Adrenal gland (tissue), 19 donors: ENCODE measurements at places on chromosomes 4 and X. TPM values are rescaled to one million over a fixed set of nuclear protein-coding genes. Genes with fewer than 3 reads are reported as not detected.

- no peak for DNase-seq
These were observed 13.3 kb downstream of the TLR10 start for GRCh38 chr4:38769441-38769840.

DNA sequence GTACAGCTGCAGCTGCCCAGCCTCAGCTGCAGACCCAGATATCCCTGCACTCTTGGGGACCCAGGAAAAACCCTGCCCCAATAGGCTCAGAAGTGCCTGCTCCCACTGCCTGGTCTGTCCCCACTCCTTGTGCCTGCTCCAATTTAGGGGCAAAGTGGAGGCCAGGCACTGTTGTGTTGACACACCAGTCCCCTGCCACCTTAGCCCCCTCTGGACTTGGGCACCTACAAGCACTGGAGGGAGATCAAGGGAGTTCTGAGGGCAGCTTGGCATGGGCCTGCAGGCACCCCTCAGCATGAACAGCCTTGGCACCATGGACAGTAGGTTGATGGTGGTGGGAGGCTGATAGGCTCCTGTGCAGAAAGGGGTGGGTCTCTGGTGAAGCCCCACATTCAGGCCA, 2020.8 kb upstream of the ADGRL3 start:
- no peak for DNase-seq

The BMX gene
- 1.6 TPM for total RNA-seq

The HPGDS gene
- total RNA-seq: 2.9 TPM

GRCh38 chrX:124475358-124475757, 129.0 kb downstream of the SH2D1A start:
- DNase-seq: no peak

- DNase-seq: no peak
These were observed 10.8 kb upstream of the POLA1 start for GRCh38 chrX:24682739-24683432.

DNA sequence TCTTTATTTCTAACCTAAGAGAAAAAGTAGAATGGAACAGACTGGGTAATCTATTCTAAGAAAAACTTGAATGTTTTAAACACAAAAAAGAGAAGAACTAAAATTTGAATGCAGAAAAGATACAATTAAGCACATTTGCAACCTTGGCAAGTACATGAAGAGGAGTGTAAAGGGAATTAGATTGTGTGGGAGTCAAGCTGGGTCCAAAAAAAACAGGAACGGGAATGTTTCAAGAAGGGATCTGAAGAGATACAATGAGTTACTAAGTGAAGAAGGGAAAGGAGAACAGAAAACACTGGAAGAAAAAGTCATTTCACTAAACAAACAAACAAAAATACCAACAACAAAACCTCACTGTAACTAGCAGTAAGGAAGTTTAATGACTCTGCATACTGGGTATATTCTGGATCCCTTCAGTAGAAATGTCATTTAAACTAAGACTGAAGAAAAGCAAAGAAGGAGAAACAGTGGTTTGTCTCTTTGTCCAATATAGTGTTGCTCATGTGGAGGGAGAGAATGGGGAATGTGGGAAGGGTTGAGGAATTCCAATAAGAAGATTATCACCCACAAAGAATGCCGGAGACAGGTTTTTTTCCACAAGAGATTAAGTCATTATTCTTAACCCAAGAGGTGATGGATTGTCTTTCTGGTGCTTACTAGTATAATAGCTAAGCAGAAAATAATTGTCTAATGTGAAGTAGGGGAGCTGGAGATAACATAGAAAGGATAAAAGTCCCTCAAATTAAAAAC, 50.4 kb upstream of the PTPN13 start:
- DNase-seq: no peak

The ERCC6L gene
- total RNA-seq: 0.13 TPM

DNA sequence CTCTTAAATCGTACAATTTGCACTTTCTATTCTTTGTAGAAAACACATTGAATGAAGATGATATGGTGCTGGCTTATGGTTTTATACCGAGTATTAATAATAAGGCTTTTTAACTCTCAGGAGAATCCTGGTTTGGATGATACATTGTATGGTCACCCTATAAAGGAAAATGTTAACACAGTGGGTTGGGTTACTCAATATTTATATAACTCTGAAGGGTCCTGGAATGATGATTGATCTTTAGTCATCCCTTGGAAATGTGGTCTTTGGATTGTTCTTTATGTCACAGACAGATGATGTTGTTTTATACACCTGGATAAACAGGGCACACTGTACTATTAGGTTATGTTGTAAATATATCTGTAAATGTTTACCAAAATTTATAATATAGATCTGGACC, 496.2 kb upstream of the NDST4 start:
- no peak for DNase-seq

- DNase-seq: no peak
These were observed 3.6 kb upstream of the SLAIN2 start for GRCh38 chr4:48337731-48338130.

DNA sequence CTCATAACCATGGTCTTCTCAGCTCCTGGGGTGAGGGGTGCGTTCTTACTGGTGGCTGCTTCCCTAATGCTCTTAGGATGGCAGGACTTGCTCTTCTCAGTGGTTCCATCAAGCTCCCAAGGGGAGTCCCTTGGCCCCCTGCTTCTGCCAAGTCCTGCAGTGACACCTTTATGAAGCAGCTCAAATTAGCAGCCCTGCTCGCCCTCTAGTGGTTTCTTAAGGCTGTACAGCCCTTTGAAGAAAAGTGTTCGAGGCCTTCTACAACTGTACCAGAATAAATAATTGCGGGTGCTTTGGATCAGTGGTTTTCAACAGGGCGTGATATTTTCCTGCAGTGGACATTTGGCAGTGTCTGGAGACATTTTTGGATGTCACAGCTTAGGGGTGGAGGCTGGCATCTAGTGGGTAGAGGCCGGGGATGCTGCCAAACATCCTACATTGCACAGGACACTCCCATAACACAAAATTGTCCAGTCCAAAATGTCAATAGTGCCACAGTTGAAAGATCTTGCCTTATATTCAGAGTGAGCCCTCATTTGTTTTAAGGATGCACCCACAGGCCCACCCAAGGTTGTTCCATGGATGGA, 204.7 kb upstream of the S100G start:
- DNase-seq: peak; percentile 19

GRCh38 chrX:150155436-150156035, 207.6 kb upstream of the MAMLD1 start:
- DNase-seq: peak; percentile 59

GRCh38 chr4:55256787-55257186, 89.3 kb upstream of the SRD5A3 start:
- no peak for DNase-seq

The ATP1B4 gene
- not detected for total RNA-seq

The GRPR gene
- 0.61 TPM for total RNA-seq

DNA sequence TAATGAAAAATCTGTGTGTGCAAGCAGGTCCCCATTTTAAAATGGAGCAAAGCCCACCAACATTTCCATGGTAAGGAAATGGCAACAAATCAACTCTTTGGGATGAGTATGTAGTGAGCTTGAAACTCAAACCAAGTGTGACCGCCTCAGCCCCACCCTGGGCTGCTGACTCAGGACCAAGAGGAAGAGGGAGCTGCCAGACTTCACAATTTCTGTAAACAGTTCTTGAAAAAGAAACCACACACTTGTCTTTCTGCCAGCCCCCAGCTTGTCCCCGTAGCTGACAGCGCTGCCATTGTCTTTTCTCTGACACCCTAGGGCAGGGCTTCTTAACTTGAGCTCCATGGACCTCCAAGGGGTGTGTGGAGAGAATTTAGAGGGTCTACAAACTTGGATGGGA, 10.3 kb downstream of the RTL5 start:
- peak; percentile 32 for DNase-seq

DNA sequence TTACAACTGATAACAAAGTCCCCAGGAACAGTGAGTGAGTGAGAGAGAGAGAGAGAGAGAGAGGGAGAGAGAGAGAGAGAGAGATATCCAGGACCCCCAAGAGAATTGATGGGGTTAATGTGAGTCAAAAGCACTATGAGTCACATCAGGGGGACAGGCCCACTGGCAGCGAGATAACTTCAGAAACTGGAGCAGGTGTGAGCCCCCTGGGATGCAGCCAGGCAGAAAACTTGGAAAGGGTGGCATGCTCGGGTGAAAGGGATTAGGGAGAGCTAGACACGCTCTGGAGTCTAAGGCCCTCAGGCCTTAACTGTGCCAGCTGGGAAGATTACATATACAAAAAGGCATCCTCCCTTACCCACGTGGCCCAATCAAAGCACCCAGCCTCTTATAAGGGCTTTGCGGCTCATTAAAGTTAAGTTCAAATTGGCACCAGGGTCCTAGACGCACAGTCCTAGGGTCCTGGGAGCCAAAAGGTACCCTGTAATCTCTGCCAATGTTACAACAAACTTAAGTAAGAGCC, 841 bp downstream of the ACOT9 start:
- DNase-seq: peak; percentile 28

- DNase-seq: no peak
These were observed 225.5 kb downstream of the ZNF674 start for GRCh38 chrX:46319750-46320149.

DNA sequence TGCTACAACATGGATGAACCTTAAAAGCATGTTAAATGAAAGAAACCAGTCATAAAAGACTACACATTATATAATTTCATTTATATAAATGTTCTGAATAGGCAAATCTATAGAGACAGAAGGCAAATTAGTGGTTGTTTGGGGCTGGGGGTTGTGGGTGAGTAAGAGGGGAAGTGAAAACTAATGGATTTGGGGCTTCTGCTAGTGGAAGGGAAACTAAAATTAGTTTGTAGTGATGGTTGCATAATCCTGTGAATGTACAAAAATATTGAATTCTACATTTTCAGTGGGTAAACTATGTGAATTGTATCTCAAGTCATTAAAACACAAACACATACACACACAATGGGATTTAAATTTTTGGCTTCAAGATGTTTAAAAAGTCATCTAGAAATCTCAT, 25.4 kb upstream of the LIMCH1 start:
- DNase-seq: no peak

The GABRE gene
- 4.9 TPM for total RNA-seq

The EGF gene
- 0.22 TPM for total RNA-seq

GRCh38 chrX:39734174-39734776, 363.5 kb downstream of the BCOR start:
- DNase-seq: no peak

- DNase-seq: no peak
These were observed 28.4 kb upstream of the FBXW7 start for GRCh38 chr4:152564336-152564735.

The CCNA2 gene
- 0.81 TPM for total RNA-seq

DNA sequence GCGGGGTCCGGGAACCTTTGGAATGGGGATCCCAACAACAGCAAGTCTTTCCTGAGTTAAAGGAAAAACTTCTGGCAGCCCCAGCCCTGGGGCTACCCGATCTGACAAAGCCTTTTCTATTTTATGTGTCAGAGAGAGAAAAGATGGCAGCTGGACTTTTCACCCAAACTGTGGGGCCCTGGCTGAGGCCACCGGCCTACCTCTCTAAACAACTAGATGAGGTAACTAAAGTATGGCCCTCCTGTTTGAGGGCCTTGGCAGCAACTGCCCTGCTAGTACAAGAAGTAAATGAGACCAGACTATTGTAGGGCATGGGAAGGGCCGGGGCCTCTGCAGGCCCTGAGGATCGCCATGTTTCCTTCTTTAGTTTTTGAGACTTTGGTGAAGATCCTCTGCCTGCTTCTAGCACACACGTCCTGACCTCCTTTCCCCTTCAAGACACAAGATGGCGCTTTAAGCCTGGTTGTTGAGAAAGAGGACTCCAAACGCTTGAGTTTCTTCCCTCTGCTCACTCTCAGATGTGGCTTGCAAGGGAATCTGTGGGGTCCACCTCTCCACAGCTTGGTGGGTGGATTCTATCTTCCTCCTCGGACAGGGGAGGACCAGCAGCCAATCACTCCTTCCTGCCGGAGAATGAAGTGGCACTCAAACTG, 18.5 kb upstream of the DRD5 start:
- DNase-seq: peak; percentile 74

The USP17L10 gene
- not detected for total RNA-seq

The ADH5 gene
- 140 TPM for total RNA-seq

GRCh38 chr4:37994569-37994968, 34.4 kb downstream of the PTTG2 start:
- DNase-seq: no peak

The CPZ gene
- total RNA-seq: 4.7 TPM

- no peak for DNase-seq
These were observed 13.6 kb downstream of the TLR6 start for GRCh38 chr4:38842994-38843393.

GRCh38 chrX:39653691-39654090, 444.1 kb downstream of the BCOR start:
- DNase-seq: no peak

GRCh38 chr4:52472444-52472843, 186.7 kb downstream of the USP46 start:
- no peak for DNase-seq

DNA sequence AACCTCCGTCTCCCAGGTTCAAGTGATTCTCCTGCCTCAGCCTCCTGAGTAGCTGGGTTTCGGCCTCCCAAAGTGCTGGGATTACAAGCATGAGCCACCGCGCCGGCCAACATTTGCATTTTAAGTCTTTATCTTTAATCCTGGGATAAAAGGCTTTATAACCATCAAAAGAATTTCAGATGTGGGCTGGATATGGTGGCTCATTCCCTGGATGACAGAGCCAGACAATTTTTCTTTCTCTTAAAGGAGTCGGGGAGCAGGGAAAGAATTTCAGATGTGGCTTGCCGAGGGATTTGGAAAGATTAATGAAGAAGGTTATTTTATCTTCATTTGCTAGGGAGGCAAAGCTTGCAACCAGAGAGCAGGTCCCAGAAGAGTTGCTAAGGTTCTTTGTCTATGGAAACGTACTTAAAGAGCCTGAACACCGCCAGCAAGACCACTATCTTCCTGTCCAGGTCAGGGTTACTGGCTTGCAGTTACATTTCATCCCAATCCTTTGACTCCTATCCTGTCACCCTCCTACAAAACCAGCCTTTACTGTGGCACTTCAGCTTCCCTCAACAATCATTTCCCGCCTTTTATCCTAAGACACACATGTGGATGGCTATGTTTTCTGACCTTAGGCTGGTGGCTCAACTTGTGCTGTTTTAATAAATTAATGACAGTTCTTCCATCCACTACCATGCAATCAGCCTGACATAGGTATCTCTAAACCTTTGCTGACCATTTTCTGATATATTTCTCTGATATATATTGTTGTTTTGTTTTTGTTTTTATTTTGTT, 3.9 kb upstream of the KLHL8 start:
- no peak for DNase-seq

GRCh38 chr4:7421356-7422150, 13.2 kb downstream of the PSAPL1 start:
- DNase-seq: no peak

The RRAGB gene
- total RNA-seq: 23.2 TPM

The FAM199X gene
- 28.2 TPM for total RNA-seq

GRCh38 chrX:143853488-143853887, 30.4 kb upstream of the UBE2NL start:
- no peak for DNase-seq

GRCh38 chr4:171334549-171334948, 478.7 kb upstream of the GALNTL6 start:
- no peak for DNase-seq
